ENCODE measurements at places on chromosomes 3 and 15.

- DNase-seq, result no peak
Measured at GRCh38 chr3:98589331-98590036, 3.9 kb downstream of the CPOX start.

DNA sequence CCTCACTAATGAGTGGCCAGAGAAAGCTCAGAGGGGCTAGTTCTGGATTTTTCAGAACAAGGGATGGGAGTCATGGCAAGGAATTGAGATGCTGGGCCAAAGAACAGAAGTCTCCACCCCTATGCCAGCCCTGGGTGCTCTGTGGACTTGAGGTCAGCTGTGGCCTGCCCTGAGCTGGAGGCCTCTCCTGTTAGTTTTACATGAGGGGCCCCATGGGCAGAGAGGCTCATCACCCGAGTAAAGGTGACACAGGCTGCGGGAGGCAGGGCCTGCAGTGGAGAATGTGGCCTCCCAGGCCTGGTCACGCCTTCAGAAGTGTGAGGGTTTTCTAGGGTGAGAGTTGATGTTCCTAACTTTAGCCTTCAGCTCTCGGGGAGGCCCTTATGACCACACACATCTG lies 44.9 kb downstream of the ABHD5 start:
- DNase-seq, result no peak

- DNase-seq, result no peak
Measured at GRCh38 chr3:167372138-167372537, 8.0 kb downstream of the ZBBX start.

- DNase-seq, result no peak
Measured at GRCh38 chr15:26889298-26889898, 22.5 kb downstream of the GABRA5 start.

DNA sequence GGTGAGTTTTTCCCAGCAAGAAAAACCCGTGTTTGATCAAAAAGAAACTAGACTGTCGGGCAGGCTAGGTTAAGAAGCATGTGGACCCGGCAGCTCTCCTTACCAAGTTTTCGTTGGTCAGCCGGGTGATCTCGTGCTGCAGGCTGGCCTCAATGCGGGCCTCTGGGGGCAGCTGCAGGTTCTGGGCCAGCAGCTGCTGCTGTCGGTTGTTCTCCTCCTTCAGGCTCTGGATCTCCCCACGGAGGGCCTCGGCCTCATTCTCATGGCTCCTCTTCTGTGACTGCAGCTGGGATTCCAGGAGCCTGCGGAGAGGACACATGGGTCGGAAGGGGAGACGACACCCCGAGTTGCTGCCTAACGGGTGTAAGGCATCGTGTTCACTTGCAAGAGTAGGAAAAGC lies 44.5 kb upstream of the MYO5C start:
- no peak for DNase-seq

DNA sequence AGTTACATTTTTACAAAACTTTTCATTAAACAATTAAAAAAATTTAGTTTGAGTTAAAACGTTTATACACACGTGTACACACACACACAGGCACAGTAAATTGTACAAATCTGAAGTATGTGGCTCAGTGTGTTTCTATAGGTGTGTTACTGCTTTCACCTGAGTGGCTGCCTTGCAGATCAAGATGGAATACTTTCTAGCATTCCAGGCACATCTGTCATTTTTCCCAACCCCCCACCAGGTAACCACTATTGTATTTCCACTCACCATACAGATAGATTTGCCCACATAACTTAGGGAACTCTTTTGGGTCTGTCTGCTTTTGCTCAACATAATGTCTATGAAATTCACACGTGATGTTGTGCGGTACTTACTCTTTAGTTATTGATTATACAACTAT lies 141.1 kb downstream of the PTPRG start:
- DNase-seq, result no peak

DNA sequence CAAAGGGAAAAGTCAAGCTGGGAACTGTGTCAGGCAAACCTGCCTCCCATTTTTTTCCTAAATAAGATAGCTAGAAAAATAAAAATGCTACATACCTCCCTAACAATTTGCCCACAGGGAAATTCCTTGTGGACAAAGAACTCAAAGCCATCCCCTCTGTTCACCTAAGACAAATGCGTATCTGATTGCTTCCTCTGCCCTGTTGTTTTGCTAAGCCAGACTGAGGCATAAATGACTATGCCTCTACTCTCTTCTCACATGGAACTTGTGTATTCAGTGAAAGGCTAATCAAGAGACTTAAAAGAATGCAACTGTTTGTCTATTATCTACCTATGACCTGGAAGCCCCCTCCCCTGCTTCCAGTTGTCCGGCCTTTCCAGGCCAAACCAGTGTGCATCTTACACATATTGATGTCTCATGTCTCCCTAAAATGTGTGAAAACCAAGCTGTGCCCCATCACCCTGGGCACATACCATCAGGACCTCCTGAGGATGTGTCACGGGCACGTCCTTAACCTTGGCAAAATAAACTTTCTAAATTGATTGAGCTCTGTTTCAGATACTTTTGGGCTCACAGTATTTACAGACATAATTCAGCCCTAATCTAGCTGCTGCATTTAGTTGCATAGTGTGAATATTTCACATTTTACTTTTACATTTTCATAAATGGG lies 15.8 kb downstream of the CHD2 start:
- no peak for DNase-seq

GRCh38 chr15:48282216-48282615 lies 49.0 kb upstream of the DUT start:
- no peak for DNase-seq

DNA sequence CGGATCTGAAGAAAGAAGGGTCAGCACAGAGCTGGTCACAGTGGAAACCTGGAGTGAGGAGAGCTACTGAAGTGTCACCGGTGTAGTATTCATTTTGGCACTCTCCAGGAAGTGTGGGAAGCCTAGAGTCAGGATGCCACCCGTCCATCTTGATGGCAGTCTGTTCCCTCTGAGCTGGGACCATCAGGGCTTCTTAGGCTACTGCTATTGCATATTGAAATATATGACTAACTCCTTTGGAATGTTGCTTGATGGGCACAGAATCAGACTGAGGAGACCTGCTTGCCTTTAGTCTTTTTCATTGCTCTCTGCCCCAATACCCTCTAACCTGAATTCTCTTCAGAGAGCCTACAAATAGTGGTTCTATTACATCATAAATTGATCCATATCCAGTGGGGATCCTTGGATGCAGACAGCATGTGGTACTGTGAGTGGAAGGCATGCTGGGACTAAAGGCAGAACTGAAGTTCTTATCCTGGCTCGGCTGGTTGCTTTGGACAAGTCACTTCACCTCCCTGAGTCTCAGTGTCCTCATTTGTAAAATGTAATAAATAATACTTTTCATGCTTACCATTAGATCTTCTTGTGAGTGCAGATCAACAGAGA lies 143.5 kb downstream of the PDE8A start:
- no peak for DNase-seq

DNA sequence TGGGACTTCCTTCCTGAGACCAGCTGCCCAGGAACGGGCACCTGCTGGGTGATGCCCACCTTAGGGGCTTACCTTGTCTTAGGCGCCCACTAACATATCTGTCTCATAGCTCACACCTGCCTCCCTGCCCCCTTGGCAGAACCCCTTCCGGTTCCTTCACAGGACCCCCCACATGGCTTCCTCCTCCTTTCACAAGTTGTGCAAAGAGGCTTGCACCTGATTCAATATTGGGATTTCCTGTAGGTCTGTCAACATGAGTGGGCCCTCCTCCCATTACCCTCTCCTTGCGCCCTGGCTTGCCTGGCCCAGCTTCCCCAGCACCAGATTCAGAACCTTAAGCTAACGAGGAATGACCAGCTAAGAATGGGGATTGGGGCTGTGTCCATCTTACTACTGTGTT lies 633 bp downstream of the THPO start:
- DNase-seq, result no peak

DNA sequence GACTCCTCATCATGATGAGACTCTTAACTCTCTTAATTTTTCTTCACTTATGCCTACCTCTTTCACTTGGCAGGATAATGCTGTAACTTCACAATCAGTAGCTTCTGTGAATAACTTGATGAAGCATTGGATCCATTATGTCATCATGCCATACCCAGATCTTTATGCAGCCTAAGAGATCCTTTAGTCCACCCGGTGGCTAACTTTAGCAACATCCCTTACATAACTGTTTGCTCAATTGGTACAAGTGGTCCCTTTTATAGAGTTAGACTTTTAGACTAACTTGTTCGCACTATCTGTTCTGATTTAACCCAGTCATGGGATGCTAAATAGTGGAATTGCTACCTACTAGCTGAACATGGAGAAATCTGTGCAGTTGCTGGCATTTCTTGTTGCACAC lies 184.5 kb downstream of the USP13 start:
- no peak for DNase-seq

GRCh38 chr3:63911509-63911872 lies 692 bp downstream of the SCAANT1 start:
- peak; percentile 3 for DNase-seq

- no peak for DNase-seq
Measured at GRCh38 chr15:75356517-75356916, 9.7 kb downstream of the NEIL1 start.

DNA sequence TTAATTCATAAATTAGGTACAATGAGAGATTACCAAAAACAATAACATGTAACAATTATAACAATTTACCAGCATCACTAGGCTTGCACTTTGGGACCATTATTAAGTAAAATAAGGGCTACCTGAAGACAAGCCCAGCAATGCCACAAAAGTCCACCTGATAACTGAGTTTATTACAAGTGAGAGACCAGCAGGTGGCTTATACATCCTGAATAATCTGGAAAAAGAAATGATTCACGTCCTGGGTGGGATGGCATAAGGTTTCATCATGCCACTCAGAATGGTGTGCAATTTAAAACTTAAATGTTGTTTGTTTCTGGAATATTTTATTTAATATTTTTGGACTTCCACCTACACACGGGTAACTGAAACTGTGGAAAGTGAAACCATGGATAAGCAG lies 1287.1 kb upstream of the GBE1 start:
- DNase-seq, result no peak

GRCh38 chr3:58179235-58180098 lies 31.3 kb downstream of the DNASE1L3 start:
- no peak for DNase-seq

GRCh38 chr15:27686369-27686768 lies 412.7 kb downstream of the OCA2 start:
- DNase-seq, result no peak

GRCh38 chr15:85616549-85617110 lies 178.1 kb downstream of the KLHL25 start:
- no peak for DNase-seq

GRCh38 chr3:192575879-192576506 lies 151.3 kb downstream of the FGF12 start:
- no peak for DNase-seq

GRCh38 chr3:134904776-134905646 lies 110.0 kb downstream of the EPHB1 start:
- DNase-seq, result no peak

GRCh38 chr15:99932676-99933402 lies 199.6 kb upstream of the LYSMD4 start:
- DNase-seq, result no peak

DNA sequence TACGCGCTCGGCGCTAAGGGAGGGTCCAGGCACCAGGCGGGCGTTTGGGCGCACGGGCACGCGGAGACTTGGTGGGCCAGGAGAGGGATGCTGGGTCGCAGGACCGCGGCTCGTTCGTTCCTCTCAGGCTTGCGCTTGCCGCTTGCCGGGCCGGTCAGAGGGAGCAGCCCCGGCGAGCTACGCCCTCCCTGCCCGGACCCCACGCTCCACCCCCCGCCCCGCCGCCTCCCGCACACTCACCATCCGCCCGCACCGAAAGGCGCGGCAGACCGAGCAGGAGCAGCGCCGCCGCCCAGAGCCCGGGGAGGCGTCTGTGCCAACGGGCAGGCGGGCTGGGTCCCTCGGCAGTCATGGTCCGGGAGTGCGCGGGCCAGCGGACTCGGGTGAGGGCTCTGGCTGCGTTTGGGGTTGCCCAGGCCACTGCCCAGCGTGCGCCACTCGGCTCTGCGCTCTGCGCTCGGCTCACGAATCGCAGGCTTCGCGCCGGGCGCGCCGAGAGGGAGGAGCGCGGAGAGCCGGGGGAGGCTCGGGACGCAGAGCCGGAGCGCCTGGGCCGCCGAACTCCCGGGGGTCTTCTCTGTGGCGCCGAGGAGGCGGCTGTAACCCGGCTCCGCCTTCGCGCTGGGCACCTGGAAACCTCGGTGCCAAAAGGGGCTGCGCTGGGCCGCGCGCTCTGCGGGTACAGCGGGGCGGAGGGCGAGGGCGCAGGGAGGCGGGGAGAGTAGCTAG lies at the start of gene SUSD5:
Gene SUSD5, minus strand, starts transcription at position 365 of the 729 bp plus-strand sequence. Its CDS starts 13 bp downstream, at position 352.
- DNase-seq, result no peak

- no peak for DNase-seq
Measured at GRCh38 chr15:66931768-66932633, 133.4 kb upstream of the SMAD3 start.

GRCh38 chr15:77544162-77544561 lies 88.5 kb downstream of the LINGO1 start:
- DNase-seq, result no peak

Data from activated naive CD8-positive, alpha-beta T cell treated with anti-CD3 and anti-CD28 coated beads, Interleukin-2, amount 50 U/mL, for 16 hours (primary cell).